ENCODE measurements at places on chromosomes 16 and 17.

DNA sequence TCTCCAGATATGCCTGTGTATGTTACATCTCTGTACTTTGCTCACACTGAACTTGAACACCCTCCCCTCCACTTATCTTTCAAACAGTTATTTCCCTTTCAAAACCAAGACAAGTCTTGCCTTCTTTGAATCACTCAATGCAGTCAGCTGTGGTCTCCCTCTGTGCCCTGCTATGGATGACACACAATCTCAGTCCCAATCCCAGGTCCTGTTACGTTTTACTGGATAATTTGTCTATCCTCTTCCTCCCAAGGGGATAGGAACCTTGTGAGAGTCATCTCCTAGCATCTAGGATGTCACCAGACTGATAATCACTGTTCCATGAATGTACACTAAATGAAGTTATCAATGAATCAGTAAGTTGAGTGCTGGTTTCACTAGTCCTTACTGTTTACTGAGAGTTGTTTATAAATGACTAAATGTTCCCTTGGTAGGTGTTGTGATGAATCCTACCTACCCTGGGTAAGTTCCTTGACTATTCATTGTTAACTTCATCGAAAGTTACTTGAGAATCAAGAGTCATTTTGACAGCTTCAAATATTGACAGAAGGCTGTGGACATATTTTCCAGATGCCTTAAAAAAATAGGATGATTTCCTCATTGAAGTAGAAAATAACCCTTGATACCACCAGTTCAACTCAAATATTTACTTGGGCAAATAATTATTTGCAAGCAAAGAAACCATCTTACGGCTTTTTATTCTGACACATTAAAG lies 244.9 kb downstream of the PRKCA start:
- no peak for DNase-seq

GRCh38 chr17:38320482-38320881 lies 23.3 kb downstream of the GPR179 start:
- no peak for DNase-seq

DNA sequence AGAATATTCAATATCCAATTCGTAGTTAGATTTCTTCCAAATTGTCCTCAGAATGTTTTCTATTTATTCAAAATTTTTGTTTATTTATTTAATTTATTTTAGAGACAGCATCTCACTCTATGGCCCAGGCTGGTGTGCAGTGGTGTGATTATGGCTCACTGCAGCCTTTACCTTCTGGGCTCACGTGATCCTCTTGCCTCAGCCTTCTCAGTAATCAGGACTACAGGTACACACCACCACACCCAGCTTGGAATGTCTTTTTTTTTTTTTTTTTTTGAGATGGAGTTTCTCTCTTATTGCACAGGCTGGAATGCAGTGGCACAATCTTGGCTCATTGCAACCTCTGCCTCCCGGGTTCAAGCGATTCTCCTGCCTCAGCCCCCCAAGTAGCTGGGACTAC lies 3.5 kb upstream of the DRG2 start:
- no peak for DNase-seq

- DNase-seq, result no peak
These were observed 21.6 kb downstream of the ZNF276 start for GRCh38 chr16:89742948-89743347.

All from activated CD4-positive, alpha-beta T cell treated with anti-CD3 and anti-CD28 coated beads, Interleukin-2, amount 50 U/mL, for 1 hour (primary cell).